ENCODE measurements at places on chromosomes 11 and 22.

DNA sequence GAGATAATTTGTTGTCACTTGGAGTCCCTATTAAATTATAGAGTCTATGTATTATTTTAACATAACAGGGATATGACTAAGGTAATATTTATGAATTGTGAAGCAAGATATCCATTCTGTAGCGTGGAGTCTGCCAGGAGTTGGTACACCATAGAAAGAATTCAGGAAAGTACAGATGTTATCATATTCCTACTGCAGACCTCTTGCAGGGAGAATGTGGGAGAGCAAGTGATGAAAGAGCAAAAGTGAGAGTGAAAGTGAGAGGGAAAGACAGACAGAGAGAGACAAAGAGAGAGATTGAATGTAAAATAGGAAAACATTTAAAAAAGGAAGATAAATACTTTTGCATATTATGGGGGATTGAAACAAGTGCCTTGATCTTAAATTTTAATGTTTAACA, 468.8 kb downstream of the CNTN5 start:
- no peak for DNase-seq

GRCh38 chr11:7974668-7975067, 9.4 kb upstream of the NLRP10 start:
- no peak for DNase-seq

DNA sequence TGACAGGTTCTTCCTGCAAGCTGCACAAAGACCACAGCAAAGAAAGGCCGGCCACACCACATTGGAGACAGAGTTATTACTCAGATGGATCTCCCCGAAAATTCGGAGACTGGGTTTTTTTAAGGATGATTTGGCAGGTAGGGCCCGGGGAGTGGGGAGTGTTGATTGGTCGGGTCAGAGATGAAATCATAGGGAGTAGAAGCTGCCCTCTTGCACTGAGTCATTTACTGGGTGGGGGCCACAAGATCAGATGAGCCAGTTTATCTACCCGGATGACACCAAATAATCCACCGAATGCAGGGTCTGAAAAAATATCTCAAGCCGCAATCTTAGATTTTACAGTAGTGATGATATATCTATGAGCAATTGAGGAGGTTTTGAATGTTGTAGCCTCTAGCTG, 401.8 kb upstream of the FAT3 start:
- no peak for DNase-seq

- DNase-seq: no peak
Measured at GRCh38 chr22:32005453-32005852, 37.6 kb upstream of the SLC5A1 start.

DNA sequence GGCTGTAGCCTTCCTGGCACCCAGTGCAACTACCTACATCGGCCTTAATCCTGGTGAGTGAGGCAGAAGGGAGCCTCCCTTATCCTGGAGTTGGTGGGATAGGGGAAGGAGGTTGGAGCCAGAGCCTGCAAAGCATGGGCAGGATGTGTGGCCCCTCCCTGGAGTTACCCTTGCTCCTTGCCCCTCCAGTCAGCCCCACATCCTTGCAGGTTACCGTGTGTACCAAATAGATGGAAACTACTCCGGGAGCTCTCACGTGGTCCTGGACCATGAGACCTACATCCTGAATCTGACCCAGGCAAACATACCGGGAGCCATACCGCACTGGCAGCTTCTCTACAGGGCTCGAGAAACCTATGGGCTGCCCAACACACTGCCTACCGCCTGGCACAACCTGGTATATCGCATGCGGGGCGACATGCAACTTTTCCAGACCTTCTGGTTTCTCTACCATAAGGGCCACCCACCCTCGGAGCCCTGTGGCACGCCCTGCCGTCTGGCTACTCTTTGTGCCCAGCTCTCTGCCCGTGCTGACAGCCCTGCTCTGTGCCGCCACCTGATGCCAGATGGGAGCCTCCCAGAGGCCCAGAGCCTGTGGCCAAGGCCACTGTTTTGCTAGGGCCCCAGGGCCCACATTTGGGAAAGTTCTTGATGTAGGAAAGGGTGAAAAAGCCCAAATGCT, 3.9 kb downstream of the SMPD1 start:
- no peak for DNase-seq

DNA sequence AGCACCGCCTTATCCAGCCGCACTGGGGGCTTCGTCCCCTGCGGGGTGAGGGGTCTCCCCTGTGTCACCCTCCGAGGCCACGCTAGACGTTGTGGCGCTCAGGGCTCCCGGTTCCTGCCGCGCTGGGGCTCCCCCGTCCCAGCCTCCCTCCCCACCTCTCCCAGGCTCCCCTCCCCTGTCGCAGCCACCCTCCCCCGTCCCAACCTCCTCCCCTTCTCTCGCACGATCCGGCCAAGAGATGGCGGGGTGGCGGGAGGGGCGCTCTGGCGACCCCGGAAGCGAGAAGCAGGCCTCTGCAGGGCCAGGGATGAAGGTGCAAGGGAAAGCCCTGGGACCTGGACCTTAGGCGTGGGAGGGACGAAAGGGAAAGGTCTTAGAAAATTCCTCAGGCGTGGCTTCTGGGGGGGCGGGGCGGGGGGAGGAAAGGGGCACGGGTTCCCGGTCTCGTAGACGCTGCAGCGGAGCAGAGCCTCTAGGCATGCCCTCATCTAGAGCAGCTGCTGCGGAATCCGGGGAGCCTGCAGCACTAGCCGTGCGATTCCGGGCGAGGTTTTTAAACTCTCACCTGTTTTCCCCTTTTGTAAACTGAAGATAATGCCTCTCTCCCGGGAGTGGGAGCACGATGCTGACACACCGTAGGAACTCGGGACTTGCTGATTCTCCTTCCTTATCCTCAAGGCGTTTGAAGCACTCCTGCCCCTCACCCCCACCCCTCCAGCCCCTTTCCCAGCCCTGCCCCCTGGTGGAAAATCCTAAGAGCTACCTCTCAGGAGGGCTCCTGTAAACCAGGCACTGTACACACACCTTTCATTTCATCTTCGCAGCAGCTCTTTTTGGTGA, 14.4 kb downstream of the KCNJ5 start:
- peak; percentile 54 for DNase-seq

- no peak for DNase-seq
Measured at GRCh38 chr11:130370845-130371590, 56.3 kb upstream of the ZBTB44 start.

GRCh38 chr11:10382518-10382917, 72.5 kb upstream of the AMPD3 start:
- no peak for DNase-seq

- DNase-seq: no peak
Measured at GRCh38 chr11:46597155-46597554, 3.3 kb upstream of the AMBRA1 start.

DNA sequence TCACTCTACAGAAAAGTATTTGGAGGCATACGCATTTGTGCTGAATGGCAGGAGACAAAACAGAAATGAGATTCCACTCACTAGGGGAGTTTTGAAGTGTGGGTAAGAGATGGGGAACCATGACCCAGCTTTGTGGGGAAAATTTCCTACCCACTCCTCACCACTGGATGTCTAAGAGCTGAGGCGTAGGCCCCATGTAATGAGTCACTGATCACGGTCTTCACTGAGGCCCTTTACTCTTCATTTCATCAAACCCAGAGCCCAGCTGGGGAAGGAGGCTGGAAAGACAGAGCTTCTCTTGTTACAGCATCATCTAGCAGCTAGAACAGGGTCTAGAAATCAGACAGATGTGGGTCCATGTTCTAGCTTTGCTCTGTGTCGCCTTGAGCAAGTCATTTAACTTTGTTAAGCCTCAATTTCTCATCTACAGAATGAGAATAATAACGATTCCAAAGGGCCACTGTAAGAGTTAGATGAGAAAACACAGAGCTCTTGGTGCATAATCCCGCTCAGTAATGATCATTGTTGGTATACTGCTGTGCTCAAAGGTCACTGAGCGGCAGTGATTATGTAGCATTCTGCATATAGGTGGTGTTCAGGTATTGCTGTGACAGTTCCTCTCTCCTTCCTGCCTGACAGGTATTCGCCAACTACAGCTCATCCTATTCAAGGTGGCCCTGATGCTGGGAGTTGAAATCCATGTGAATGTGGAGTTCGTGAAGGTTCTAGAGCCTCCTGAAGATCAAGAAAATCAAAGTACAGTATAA, 97.2 kb downstream of the MICAL2 start:
- DNase-seq: no peak

- no peak for DNase-seq
Measured at GRCh38 chr22:41966607-41967240, 2.5 kb upstream of the SEPTIN3 start.

DNA sequence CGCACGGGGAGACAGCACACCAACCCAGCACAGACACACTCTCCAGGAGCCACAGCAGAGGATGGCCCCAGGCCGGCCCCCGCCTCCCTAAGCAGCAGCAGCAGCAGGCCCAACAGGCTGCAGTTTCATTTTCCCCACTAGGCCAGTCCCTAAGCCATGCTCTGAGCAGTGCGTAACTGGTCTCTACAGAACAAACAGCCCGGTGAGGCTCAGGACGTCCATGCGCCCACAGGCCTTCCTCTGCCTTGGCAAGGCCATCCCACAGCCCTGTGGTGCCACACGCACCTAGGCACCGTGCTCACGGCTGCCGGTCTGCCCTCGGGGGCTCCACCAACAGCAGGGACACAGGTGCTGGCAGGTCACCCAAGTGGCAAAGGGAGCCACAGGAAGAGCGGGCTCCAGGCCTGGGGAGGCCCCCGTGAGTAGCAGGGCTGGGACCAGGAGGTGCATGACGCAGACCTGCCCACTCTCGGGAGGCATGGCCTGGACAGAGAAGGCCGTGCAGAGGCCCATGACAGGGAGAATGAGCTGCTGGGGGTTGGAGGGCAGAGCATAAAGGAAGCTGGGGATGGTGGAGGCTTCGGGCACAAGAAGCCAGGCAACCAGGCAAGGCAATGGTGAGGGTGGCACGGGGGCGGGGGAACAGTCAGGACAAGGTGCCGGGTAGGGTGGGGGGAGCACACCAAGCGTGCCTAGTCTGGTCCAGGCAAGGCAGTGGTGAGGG, 1.4 kb upstream of the MOB2 start:
- DNase-seq: no peak

DNA sequence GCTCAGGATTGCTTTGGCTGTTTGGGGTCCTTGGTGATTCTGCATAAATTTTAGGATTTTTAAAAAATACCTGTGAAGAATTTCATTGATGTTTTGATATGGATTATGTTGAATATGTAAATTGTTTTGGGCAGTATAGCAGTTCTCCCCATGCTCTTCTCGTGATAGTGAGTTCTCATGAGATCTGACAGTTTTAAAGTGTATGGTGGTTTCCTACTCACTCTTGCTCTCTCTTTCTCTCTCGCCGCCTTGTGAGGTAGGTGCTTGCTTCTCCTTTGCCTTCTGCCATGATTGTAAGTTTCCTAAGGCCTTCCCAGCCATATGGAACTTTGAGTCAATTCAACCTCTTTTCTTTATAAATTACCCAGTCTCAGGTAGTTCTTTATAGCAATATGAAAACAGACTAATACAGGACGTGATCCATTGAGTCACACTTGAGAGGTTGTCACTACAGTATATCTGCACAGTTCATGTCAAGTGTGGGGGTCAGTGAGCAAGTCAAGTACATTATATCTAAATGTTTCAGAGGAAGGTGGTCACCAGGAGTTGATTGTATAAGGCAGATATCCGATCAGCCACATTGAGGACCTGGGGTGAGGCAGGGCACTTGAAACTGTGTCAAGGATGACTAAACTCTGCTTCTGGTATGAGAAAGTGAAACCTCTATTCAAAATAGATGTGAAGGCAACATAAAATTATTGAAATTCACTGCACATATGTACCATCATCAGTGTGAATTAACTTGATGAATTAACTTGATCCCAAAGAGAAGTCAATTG, 70.7 kb upstream of the CCDC179 start:
- no peak for DNase-seq

GRCh38 chr11:122556605-122557004, 98.9 kb upstream of the UBASH3B start:
- DNase-seq: no peak

Data from HAP-1 (cell line).